Naive thymus-derived CD4-positive, alpha-beta T cell (primary cell): ENCODE measurements at places on chromosomes 7 and 10. TPM values are rescaled to one million over a fixed set of nuclear protein-coding genes. Genes with fewer than 3 reads are reported as not detected.

CRCP gene
- 37.9 TPM for total RNA-seq

CYP51A1 gene
- 24.2 TPM for total RNA-seq

EGFR gene
- total RNA-seq = not detected in 2 replicates

MAGI2 gene
- total RNA-seq = not detected

EBLN1 gene
- not detected for total RNA-seq

IMMP2L gene
- total RNA-seq = 16.4 TPM

NPFFR1 gene
- total RNA-seq = not detected

GPAM gene
- total RNA-seq = 9.6 TPM

GNGT1 gene
- total RNA-seq = not detected in 2 replicates

DKK1 gene
- total RNA-seq = not detected

BET1 gene
- 24.6 and 25.2 TPM in 2 replicates for total RNA-seq

CH25H gene
- not detected for total RNA-seq

PMPCB gene
- total RNA-seq = 62.4 TPM

OR2A5 gene
- not detected for total RNA-seq

SPDYE16 gene
- total RNA-seq = 0.78 TPM

ACSM6 gene
- not detected in 2 replicates for total RNA-seq

CD36 gene
- 5.5 TPM for total RNA-seq

LRMDA gene
- total RNA-seq = not detected

NOS3 gene
- 15.6 and 19.1 TPM in 2 replicates for total RNA-seq

PIP gene
- total RNA-seq = not detected

CCNY gene
- total RNA-seq = 52.3 TPM

GJD4 gene
- not detected for total RNA-seq

ANTXRL gene
- total RNA-seq = not detected

CCM2 gene
- 195 TPM for total RNA-seq

CFAP70 gene
- 4.9 TPM for total RNA-seq

TUBAL3 gene
- total RNA-seq = not detected in 2 replicates

HNRNPH3 gene
- total RNA-seq = 190 TPM

DDC gene
- not detected for total RNA-seq

SLC18A2 gene
- 1.7 TPM for total RNA-seq

OPN1SW gene
- not detected for total RNA-seq

NODAL gene
- total RNA-seq = not detected

SPDYE18 gene
- total RNA-seq = 0.36 and 1.1 TPM in 2 replicates

ADCYAP1R1 gene
- not detected in 2 replicates for total RNA-seq

NYAP1 gene
- 0.44 TPM for total RNA-seq

CCDC126 gene
- total RNA-seq = 9.7 TPM

AGFG2 gene
- 23.2 TPM for total RNA-seq

UFSP1 gene
- total RNA-seq = 2.5 TPM

PKD2L1 gene
- not detected for total RNA-seq

FEZF1 gene
- total RNA-seq = not detected

SUN1 gene
- total RNA-seq = 114 TPM

PNLIPRP2 gene
- not detected for total RNA-seq

BMI1 gene
- 77.6 TPM for total RNA-seq

HABP2 gene
- total RNA-seq = not detected

PGAM2 gene
- 1.6 TPM for total RNA-seq
